ENCODE measurements at places on chromosomes 7 and 10.

DNA sequence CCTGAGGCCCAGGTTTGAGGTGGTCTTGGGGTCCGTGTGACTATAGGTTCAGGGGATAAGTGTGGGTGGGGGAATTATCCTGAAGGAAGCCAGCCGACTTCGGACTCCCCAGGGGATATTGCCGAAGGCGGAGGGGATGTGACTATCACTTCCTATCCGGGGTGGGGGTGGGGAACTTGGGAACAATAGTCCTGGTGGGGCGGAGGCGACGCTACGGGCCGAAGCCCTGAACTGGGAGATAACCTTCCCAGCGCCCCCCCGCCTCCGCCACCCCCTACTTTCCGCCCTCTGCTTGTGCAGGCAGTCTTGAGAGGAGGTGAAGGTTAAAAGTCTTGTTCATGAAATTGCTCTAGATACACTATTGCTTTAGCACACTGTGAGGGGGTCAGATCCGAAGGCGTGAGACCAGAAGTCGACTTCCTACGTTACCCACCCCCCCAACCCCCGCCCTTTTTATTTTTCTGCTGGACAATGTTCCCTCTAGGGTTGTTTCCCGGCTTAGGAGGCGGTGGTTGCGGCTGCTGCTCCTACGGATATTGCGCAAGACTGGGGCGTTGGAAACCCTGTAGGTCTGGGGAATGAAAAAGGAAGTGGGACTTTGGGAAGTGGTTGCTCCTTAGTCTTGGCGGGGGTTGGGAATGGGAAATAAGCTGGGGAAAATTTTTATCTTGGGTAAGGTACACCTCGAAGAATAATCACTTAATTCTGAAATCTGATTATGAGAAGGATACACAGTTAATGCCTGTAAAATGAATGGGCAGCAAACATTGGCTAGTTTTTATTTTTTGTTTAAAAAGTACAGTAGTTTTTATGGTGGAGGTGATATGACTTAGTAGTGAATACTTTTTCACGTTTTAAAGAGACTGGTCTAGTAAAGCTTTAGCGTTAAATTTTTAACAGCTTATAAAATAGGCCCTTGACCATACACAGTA, 1.5 kb downstream of the PTPN12 start:
- DNase-seq = no peak

DNA sequence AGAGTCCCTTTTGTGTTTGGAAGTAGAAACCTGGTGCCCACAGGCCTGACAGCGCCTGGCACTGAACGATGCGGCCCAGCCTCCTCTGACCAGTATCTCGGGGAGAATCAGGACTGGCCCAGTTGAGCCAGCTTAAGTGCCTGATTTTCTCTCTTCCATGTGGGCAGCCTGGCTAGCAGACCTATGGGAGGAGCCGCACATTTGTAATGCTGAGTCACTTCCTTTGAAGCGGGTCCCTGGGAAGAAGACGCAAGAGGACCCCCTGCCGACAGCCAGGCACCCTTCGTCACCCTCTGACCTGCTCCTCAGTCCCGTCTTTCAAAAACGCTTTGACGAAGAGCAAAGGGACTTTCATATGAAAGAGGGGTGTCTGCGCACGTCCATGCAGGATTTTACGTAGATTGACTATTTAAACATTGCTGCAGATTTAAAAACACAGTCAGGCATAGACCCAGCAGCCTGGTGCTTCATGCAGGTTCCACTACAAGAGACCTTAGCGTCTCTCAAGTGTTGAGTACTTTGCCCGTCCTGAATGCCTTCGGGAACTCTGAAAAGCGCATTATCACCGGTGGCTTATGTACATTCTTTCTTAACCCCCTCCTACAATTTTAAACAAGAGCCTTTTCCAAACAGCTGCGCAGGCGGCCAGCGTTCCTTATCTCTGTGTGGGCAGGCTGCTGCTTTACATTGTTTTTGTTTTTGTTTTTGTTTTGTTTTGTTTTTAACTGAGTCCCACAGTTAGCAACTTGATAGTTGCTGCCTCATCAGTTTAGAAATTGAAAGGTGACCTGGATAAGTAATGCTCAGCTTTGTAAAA, 36.5 kb upstream of the AP5Z1 start:
- DNase-seq = no peak

- DNase-seq = no peak
Measured at GRCh38 chr7:111138193-111138569, 47.3 kb downstream of the LRRN3 start.

DNA sequence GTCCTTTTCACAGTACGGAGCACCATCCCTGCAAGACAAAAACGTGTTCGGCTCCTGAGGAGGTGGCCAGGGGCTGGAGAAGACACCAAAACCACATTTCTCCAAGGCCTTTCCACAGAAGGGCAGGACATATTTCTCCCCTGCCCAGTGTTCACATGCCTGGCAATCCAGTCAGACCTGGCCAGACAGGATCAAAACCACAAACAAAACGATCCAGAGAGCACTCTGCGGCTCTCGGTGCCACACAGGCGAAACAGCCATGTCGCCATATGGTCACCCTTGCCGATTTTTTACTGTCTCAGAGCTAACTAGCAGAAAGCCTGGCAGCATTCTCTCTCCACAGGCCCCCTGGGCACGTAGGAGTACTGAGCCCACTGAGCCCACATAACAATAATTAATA, 113.0 kb downstream of the ABLIM1 start:
- DNase-seq = no peak

GRCh38 chr7:13447637-13448036, 541.8 kb downstream of the ETV1 start:
- no peak for DNase-seq

DNA sequence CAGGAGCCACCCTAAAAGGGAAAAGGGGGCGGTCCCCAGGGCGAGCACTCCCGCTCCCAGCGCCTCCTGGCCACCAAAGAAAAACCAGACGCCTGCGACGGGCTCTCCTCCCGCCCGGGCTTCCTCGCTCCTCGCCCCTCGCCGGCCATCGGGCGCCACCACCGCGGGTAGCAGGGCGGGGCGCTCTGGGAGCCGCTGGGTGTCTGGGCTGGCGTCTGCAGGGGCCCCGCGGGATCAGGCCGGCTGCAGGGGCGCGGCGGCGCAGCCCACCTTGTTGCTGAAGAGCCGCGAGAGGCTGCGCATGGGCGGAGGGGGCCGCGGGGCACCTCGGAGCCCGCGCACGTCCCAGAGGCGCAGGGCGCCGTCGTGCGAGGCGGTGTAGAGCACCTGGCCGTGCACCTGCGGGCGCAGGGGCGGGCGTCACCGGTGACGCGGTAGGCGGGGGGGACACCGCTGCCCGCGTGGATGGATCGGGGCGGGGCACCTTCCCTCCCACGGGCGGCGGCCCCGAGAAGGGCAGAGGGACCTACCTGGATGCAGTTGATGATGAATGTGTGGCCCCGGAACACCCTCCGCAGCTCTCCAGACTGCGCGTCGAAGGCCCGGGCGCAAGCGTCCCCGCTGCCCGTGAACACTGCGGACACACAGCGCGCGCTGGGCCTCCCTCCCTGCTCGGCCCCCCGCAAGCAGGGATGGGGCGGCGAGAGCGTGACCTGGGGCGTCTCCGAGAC, 28.3 kb downstream of the WDR86 start:
- DNase-seq = no peak

GRCh38 chr7:35657125-35657524, 37.8 kb downstream of the HERPUD2 start:
- DNase-seq = no peak

GRCh38 chr10:121928528-121928884, 675 bp upstream of the ATE1 start:
- peak; percentile 28 for DNase-seq

DNA sequence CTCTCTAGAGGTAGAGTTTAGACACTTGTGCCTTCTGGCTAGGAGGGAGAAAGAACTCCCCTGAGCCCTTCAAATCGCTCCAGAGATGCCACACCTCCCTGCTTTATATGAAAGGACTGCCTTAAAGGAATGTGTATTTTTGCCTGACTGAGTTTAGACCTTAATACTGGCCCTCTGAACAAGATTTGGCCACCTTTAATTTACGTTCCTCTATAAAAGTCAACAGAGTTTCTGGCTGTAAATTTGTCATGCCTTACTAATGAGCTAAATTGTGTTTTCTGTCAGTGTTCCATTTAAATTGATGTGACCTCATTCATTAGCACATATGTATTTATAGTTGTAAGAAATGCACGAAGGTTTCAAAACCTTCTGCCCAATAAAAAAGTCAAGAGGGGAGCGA, 48.0 kb downstream of the SEMA3C start:
- DNase-seq = no peak

DNA sequence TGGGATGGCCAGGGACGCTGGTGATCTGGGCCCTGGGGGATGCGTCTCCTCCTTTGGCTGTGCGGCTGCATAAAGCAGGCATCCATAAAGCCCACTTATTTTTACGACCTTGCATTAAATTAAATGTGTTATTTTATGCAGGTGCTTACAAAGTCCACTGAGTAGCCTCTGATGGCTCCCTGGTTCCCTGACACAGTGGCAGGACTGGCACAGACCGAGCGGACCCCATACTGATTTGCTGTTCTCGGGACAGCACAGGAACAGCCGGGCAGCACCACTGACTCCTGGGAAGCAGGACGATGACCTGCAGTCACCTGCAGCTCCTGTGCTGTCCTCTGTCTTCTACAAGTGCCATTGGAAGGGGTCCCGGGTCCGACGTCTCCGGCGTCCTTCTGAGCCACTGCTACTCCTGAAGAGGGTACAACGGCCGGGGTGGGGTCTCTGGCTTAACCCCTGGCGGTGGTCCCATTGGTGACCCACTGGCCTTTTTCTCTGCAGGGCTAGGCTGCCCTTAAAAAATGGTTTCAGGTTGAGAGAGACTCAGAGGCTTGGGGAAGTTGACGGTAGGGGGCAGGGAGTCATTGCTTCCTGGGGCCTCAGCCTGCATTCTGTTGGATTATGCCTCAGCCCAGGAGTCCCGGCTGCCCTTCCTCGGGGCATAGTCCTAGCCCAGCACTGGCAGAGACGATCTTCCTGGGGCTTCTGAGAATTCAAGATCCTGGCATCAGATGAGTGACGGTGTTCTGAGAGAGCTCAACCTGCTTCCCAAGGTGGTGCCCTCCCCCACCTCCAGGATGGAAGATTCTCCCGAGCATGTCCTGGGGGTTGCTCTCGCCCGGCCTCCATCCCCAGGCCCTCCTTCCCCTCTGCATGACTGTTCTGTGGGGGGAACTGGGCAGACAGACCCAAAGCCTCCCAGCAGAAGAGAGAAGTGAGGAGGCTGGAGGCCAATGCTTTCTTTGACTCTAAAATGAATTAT, 330.1 kb downstream of the ADARB2 start:
- no peak for DNase-seq

- no peak for DNase-seq
Measured at GRCh38 chr7:146424084-146424483, 307.5 kb downstream of the CNTNAP2 start.

DNA sequence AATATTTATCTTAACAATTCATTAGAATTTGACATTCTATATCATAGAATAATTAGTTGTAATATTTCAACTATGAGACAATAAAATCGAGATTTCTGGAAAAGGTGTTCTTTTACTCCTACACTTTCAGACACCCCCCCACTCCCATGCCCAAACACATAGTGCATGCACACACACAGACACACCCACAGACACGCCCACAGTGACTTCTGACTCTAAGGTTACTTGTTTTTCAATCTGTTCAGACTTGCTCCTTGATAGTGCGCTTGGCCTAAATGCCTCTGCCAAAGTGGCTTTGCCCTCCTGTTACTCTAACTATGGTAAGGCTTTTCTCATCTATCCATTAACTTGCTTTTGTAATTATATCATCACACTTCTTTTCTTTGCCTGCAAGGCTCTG, 144.0 kb upstream of the PPP1R3A start:
- DNase-seq = no peak

- no peak for DNase-seq
Measured at GRCh38 chr10:103855424-103855823, at the start of gene SH3PXD2A. Gene SH3PXD2A, minus strand, starts transcription at chr10:103855576. Its CDS starts 310 bp downstream, at chr10:103855266.

All from hematopoietic multipotent progenitor cell treated with erythropoietin and hydrocortisone succinate and interleukin-3 and kit ligand, for 15 days (in vitro differentiated cells).